ENCODE measurements at places on chromosomes 6 and 20.

GRCh38 chr6:13553646-13554045 is 20.8 kb upstream of the SIRT5 start:
- DNase-seq, result no peak

DNA sequence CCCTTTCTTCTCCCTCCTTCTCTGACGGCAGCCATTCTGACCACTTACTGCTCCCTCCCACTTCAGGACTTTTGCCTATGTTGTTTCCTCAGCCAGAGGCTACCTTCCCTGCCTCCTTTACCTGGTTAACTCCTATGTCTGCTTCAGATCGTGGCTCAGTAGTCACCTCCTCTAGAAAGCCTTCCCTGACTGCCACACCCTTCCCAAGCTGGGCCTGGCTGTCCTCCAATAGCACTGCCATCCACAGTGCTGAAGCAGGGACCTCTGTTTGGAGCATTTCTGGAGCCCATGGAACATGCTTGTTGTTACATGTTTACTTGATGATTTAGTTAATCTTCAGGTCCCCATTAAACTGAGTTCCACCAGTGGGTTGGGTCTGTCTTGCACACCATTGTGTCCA is 13.8 kb downstream of the XKR7 start:
- no peak for DNase-seq

DNA sequence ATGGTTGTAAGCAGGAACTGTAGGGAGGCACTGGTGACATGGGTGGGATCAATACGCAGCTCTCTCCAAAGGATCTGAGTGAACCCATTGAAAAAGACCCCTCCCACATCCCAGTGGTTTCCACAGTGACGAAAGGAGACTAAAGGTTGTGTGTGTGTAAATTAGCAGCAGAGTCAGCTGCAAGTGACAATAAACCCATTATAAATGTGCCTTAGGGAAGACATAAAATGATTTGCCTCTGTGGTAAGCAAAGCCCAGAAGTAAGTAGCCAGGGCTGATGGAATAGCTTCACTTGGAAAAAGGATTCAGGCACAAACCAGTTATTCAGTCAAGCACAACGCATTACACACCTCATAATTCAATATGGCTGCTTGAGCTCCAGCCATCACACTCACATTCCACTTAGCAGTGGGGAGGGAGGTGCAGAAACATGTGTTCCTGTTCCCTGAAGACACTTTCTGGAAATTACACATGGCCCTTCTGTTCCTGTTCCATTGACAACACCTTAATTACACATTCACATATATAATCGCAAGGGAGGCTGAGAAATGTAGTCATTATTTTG is 231.4 kb downstream of the PREX1 start:
- no peak for DNase-seq

- no peak for DNase-seq
Measured at GRCh38 chr6:45084257-45084656, 243.9 kb upstream of the RUNX2 start.

DNA sequence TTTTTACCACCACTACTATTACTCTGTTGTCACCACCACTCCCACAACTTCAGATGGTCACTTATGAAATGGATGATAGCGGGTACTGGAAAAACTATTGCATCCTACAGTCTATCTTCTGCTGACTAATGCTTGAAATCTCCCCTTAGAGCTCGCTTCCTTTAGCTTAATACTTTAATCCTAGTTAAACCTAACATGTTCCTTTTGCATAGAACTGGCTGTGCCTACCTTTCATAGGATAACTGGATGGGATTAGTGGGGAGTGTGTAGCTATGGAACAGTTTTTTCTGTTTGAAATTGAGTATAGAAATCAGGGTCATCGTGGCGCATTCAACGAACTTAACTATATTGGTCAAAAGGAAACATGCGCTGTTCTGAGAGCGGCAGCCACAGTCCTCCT is 294.7 kb downstream of the FARS2 start:
- no peak for DNase-seq

GRCh38 chr6:80637312-80637711 is 530.8 kb downstream of the BCKDHB start:
- no peak for DNase-seq

DNA sequence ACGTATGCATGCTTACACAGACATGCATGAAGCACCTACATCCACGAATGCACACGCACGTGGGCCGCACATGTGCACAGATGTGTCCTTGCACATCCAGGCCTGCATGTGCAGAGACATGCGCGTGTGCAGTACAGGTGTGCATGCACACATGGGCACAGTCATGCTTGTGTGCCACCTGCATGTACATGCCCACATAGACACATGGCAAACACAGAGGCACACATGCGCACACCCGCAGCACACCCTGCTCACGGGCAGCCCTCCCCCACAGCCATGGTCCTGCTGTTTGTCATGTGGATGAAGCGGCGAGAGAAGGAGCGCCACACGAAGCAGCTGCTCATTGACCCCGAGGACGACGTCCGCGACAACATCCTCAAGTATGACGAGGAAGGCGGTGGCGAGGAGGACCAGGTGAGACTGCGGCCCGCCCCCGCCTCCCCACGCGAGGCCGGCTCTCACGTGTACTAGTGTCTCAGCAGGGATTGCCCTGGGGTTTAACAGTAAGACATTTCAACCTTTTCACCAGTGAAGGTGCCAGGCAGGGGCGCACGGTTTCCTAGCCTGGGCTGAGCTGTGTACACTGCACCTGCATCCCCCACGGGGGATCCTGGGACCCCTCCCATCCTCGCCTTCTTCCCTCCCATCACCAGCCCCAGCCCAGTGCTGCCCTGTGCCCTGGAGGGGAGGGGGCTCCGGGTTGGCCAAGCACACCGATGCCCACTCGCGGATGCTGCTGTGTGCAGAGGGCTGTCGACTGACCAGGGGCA is 132.8 kb downstream of the TAF4 start:
- DNase-seq, result no peak

GRCh38 chr6:85483846-85484245 is 34.0 kb downstream of the NT5E start:
- DNase-seq, result no peak

DNA sequence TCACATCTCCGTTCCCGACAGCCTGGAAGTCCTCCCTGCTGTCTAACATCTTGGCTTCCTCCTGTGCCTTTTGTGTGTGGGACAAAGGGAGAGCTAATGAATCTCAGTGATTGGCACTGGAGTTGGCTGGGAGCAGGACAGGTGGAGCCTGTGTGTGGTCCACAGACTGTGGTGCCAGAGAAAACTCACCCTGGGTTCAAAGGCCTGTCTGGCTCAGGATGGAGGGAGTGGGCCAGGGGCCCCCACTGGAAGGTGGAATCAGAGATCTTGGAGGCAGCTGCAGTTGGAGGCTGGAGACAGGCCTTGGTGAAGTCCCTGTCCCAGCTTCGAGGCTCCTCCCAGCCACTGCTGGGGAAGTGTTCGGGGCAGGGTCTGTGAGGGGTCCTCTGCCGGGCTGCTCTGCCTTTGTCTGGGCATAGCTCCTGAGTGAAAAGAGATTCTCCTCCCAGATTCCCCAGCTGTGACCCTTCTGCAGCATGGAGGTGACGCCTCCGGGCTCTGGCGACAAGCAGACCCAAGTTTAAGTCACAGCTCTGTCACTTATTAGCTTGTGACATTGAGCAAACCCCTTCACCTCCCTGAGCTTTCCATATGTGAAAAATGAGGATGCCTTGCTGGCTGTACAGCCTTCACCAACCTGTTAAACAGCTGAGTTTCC is 13.9 kb upstream of the ITPR3 start:
- DNase-seq, result no peak

DNA sequence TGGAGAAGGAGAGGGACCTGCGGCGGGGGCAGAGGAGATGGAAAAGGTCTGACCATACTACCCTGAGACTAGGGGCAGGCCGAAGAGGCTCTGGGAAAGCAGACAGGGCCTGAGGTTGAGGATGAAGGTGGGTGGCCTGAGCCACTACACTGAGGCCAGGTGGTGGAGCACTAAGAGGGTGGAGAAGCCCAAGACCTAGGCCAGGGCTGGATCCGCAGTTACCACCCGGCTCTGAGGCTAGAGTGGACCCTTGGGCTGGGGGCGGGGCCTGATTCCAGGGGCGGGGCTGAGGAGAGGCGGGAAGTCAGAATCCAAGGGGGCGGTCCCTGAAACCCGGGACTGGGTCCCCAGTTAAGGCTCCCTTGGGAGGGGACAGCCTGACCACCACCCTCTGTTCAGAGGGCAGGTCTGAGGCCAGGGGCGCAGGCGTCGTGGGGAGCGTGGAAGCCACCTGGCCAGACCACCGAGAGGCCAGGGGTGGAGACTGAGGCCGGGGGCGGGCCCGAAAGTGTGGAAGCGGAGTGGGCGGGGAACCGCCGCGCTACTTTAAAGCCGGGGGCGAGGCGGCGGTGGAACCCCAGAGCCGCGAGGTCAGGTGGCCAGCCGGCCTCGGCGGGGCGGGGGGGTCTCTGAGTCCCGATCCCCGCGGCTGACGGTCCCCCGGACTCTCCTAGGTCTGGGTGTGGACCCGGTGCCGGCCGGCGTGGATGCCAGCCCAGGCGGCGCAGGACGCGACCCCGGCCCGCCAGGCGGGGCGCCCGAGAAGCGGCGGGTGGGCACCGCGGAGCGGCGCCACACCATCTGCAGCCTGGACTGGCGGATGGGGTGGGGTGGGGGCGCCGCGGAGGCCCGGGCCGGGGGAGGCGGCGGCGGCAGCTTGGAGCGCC is 8.3 kb downstream of the CCM2L start:
- DNase-seq, result peak; percentile 85

- no peak for DNase-seq
Measured at GRCh38 chr6:159082039-159082815, 37.4 kb upstream of the TAGAP start.

- DNase-seq, result peak; percentile 13
Measured at GRCh38 chr6:97524811-97525210, 241.8 kb upstream of the MMS22L start.

DNA sequence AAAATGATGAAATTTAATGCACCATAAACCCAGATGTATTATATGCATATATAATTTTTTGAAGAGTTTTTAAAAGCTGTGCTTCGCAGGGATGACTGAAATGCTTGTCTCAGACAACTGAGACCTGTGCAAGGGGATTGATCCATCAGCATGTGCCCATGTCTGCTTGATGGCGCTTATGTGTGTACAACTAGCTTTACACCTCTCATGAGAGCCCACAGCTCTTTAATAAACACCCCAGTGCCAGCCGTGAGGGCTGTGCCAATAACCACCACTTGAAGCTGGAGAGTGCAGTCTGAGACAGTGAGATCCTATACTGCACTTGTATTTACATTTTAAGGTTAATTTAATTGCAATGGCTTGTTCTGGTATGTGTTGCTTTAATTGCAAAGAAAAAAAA is 225.5 kb downstream of the BCKDHB start:
- no peak for DNase-seq

DNA sequence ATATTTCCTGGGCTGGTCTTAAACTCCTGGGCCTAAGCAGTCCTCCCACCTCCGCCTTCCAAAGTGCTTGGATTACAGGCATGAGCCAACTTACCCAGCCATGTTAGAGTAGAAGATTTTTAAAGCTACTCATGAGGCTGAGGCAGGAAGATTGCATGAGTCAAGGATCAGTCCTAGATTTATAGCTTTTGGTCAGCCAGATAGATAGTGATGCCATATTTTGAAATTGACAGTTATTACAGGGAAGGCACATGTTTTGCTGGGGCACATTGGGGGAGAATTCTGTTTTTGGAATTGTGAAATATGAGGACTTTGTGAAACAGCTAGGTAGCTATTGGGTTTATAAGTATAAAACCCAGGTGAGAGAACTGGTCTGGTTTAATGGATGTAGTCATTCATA is 40.9 kb downstream of the DOP1A start:
- DNase-seq, result no peak

GRCh38 chr6:13072686-13073347 is 255.5 kb downstream of the TBC1D7 start:
- no peak for DNase-seq

- no peak for DNase-seq
Measured at GRCh38 chr6:11876934-11877433, 98.4 kb upstream of the ADTRP start.

GRCh38 chr6:80304014-80304413 is 197.5 kb downstream of the BCKDHB start:
- no peak for DNase-seq
